Stimulated activated CD8-positive, alpha-beta memory T cell treated with anti-CD3 and anti-CD28 coated beads, Interleukin-4, amount 100 ng/mL, for 4 hours (primary cell): ENCODE measurements at places on chromosomes 7 and 10.

DNA sequence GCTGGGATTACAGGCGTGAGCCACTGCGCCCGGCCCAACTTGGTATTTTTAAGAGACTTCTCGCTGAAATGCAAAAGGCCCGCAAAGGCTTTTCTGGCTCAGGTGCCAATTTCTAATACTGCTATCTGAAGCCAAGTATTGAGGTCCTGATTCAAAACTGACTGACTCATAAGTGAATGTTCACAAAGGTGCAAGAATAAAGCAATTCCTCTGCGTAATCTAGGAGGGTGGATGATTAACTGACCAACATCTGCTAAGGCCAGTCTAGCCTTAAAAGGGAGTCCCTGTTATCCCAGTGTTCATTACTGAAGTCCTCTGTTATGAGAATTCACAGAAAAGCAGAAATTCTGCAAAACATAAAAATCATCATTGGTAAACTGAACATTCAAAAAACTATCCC is 111.4 kb downstream of the SRPK2 start:
- DNase-seq, result no peak

DNA sequence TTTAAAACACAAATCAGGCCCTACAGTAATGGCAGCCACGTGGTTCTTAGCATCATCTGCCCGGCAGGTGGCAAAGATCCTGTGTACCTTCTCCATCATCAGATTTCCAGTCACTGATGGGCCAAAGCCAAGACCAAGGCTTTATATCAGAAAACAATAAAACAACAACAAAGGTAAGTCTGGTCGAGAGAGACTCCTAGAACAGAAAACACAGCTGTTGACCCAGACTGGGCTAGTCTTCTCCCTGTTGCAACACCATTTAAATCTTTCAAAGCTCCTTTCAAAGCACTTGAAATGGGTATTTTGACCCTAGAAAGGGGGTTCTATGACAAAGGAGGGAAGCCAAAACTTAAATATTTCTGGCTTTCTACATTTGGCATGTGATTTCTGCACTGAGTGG is 285.6 kb downstream of the IPMK start:
- no peak for DNase-seq

DNA sequence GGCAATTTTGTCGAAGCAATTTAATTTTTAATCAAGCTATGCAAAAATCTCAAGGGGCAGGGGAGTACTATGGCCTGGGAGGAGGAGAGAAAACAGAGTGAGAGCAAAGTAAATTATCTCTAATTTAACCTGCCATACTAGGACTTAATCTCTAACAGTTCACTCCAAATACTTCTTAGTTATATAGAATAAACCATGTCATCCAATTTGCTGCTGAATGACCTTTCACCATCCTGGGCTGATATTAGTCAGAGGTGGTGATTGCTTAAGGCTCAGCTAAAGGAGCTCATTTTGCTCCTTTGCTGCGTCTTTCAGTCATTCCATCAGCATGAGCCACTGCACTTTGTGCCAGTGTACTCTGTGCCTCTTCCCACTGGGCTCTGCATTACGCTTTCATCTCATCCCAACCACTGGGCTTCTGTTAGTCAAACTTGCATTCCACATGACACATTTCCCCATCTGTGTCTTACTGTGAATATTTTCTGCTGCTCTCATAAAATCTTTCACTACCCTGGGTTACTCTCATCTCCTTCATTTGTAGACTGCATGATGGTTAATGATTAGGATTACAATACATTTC is 84.3 kb downstream of the CD36 start:
- no peak for DNase-seq

DNA sequence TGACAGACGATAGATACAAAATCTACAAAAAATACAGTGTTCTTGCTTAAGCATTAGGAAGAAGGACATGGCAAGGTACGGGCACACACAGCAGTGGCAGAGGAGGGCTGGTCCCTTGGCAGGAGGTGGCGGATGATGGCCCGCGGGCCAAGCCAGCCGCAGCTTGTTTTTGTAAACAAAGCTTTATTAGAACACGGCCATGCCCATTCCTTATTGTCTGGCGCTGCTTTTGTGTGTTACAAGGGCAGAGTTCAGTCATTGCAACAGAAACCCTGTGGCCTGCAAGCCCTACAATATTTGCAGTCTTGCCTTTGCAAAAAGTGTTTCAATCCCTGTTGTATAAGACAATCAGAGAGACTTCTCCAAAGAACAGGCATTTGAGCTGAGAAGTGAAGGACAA is 30.7 kb downstream of the FGFR2 start:
- DNase-seq, result no peak

DNA sequence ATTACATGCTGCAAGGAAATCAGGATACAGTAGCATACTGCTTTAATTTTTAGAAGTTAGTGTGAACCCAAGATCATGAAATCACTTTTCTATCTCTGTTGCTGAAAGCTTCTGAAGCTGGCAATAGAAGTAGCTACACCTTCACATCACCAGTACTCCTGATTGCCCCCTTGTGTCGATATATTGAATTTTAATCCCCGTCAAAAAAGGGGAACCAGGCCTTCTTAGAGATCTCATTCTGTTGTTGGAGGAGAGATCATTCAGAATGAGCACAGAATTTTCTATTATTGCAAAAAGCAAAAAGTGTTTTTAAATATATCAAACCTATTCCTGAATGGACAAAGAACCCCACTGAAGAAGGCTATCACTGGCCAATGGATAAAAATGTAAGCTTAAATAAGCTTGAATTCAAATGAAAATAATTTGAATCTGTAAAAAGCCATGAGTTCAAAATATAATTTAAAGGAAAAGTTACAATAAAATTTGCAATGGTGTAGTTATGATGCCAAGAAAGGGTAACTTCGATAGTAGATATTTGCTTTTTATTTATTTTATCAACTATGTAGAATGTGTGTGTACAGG is 39.7 kb upstream of the TEX47 start:
- DNase-seq, result no peak

DNA sequence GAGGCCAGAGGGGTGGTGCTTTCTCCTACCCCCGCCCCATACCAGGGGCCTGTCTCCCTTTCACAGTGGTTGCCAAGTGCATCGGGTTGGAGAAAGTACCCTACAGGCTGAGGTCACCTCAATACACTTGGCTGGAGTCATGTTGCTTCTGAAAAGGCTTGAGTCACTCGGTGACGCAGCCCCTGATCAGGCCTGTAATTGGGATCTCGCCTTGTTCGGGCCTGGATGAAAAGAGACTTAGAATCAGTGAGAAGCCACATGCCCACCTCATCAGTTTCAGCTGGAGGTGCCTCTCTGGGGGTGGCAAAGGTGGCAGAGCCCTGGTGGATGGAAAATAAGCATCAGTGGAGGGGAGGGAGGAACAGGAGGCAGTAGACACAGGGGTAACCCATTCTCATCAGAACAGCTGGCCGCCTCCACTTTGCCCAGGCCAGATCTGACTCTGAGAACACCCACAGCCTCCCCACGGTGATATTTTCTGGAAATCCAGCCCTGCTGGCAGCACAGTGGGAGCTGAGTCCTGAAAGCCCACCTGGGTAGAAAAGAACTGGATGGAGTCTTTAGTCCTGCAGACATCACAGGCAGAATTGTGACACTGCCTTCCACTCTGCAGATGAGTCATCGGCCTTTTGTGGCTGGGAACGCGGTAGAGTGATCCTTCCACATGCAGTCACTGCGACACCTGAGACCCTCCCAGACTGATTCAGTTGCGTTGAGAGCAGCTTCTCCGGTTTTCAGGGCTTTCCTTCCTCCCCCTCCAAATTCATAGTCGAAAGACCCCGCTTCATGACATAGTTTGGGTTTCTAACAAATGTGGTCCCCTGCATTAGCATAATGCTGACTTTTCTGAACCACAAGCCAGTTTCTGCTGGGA is 108.0 kb downstream of the GRK5 start:
- DNase-seq, result peak; percentile 68

- DNase-seq, result no peak
These were observed 47.5 kb downstream of the SLC29A4 start for GRCh38 chr7:5330288-5330687.

DNA sequence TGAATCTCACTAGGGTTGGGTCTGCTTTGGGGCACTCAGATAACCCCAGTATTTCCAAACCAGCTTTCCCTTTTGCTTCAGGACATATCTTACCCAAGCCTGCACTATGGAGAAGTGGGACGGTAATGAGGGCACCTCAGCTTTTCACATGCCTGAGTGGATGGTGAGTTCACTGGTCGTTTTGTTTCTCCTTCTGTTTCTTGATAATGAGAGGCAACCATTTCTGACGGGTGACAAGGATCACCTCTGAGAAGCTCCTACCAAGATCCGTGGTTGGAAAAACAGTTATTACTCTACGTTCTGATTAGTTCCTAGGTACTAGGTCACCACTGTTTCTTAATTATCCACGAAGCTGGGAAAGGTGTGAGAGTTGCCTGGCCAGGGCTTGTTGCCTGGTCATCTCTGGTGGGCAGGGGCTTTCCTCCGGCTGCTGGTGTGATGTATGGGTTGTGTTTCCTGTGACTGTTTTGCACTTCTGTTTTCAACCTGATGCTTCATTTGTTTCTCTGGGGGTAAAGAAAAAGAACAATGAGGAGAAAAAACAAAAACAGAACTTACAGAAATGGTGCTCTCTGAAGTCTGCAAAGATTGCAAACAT is 65.7 kb upstream of the STRIP2 start:
- DNase-seq, result no peak

DNA sequence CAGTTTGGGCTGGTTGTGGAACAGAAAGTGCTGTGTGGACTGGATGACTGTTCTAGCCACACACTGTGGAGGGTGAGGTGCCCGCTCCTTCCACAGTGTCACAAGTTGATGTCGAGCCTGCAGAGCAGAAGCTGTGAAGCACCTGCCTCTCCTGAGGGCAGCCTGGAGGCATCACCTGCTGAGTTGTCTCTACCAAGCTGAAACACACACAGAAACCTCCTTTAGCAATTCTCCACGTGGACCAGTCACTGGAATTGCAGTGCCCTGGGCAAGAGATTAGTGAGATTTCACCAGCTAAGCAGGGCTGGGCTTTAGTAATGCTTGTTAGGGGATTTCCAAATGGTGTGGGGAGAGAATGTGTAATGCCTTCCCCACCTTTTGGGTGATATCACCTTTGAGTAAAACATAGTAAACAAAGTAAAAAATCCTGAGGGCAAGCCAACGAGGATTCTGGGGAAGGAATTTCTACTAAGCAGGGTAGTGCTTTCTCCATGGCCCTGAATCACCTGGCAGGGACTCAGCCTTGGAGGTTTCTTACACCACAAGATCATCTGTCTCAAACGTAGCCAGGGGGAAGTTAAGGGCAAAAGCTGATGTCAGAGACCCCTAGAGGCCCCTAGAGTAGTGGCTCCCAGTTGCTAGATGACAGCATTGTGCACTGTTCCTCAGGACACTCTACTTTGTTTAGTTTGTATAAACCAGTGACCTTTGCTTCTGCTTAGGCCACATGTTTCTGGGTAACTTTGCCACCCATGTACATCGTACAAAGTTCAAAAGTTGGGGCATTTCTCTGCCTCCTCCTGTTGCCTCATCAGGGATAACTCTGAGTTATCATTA is 233.1 kb upstream of the IGFBP3 start:
- DNase-seq, result no peak
